ENCODE measurements at places on chromosomes 1 and 21.

GRCh38 chr1:220803401-220804201 is 16.9 kb downstream of the MTARC1 start:
- no peak for DNase-seq

DNA sequence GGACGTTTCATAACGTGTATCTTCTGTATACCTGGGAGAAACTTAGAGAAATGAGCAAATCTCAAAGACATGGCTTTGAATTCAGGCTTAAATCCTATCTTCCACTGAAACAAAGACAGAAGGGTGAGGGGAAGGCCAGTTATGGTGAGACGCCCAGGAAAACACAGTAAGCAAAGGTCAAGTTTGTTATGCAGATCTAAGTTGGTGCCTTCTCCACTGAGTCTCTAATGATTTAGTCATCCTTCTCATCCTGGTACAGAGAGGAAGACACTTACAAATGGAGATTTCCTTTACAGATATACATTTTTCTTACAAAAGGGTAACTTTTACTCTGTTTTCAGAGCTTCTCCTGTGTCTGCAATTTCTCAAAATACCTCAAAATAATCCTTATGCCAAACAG is 64.4 kb downstream of the MAP3K7CL start:
- DNase-seq: no peak

- DNase-seq: no peak
Observed at GRCh38 chr1:116170721-116171589, 59.8 kb downstream of the MAB21L3 start.

GRCh38 chr1:194076646-194077045 is 890.2 kb upstream of the B3GALT2 start:
- no peak for DNase-seq
